ENCODE measurements at places on chromosomes 4 and X.

GRCh38 chrX:121114691-121115090 is 67.3 kb downstream of the GLUD2 start:
- no peak for DNase-seq

DNA sequence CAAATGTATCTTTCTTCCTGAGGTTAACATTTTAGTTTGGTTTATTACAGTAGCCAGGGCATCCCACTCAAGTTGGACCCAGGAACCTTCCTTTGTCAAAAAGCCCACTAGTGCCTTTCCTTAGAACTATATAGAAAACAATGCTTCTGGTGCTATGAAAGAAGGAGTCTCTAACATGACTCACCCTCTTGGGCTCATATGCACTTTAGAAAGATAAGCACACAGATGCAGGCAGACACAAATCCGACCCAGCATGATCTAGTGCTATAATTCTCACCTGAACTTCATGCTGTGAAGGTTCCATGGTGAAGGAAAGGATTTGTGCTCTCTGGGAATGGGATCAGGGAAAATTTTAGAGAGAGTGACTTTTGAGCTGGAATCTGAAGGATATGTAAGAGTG is 289.4 kb downstream of the ANKRD50 start:
- DNase-seq: no peak

DNA sequence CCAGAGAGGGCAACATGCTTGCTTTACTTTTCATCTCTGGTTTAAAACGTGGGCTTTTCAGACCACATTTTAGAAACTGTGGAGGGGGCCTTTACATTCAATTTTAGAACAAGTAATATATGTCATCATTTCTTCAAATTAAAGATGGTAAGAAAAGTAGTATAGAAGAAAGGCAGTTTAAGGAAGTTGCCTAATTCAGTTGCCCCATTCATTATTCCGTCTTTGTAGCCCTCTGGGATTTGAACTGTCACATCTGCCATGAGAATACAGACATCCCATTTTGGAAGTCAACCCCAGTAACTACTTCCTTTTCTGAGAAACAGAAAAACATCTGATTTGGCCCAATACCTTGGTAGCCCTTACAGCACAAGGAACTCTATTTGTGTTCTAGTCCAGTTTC is 61.2 kb downstream of the PASD1 start:
- DNase-seq: no peak

- no peak for DNase-seq
Measured at GRCh38 chr4:164748375-164748774, 5.6 kb upstream of the SMIM31 start.

- DNase-seq: no peak
Measured at GRCh38 chr4:117773064-117773936, 261.0 kb upstream of the NDST3 start.

- DNase-seq: peak; percentile 20
Measured at GRCh38 chr4:185143601-185143969, 519 bp downstream of the SLC25A4 start.

- DNase-seq: no peak
Measured at GRCh38 chrX:147378767-147379166, 533.0 kb upstream of the FMR1 start.

- no peak for DNase-seq
Measured at GRCh38 chrX:2592279-2592678, 91.5 kb upstream of the DHRSX start.

GRCh38 chr4:124754681-124755080 is 42.1 kb upstream of the ANKRD50 start:
- DNase-seq: no peak

DNA sequence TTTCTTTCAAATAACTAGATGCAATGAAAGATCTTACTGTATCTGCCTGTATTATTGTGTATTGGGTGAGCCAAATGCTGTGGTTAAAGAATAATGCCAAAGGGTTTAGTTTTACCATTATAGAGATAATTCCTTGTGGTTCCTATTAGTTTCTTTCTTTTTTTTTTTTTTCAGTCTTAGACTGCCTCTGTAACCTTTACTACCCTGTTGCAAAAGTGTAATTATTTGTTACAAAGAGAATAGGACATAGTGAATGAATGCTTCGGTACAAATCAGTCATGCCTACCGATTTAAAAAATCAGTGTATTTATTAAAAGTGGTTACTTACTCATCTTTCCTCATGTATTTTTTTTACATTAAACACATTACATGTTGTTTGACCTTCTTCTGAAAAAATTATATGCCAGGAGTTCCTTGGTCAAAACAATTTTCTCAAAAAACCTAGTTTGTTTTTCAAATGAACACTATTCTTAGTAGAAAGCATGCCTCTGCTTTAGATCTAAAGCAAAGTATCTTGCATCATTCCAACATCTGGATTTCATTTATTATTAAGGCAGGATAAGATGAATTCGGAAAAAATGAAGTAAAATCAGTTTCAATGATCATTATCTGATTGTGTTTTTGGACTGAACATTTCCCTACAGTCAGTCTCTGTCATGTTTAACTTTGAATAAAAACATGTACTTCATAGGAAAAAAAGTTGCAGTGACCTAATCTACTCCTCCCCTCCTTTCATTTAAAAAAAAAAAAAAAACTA is 21.2 kb upstream of the SYNPO2 start:
- DNase-seq: no peak

- no peak for DNase-seq
Measured at GRCh38 chr4:15333692-15334633, 93.9 kb upstream of the C1QTNF7 start.

Data from NCI-H146 (cell line).